Activated CD4-positive, alpha-beta T cell treated with anti-CD3 and anti-CD28 coated beads for 4 hours (primary cell): ENCODE measurements at places on chromosomes 12 and 14.

DNA sequence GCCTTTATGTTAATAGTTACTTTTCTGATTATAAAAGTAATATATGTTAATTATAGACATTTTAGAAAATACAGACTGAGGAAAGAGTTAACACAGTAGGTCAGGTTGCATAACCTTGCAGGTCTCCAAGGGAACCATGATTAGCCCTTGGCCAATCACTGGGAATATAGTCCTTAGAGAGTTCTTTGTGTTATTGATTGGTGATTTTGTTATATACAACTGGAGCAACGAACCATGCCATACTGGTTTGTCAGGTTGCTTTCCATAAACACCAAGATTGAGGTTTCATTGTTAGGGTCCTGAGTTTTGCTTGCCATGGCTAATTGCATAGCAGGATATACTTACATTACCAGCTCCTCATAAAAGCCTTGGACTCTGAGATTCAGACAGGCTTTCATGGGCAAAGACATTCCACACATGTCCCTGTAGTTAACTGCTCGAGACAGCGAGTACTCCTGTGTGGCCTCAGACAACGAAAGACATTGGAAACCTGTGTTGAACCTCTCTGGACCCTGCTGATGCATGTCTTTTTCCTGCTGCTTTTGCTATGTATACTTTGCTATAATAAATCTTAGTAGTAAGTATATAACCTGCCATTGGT lies 33.7 kb downstream of the MAPK1IP1L start:
- no peak for DNase-seq

DNA sequence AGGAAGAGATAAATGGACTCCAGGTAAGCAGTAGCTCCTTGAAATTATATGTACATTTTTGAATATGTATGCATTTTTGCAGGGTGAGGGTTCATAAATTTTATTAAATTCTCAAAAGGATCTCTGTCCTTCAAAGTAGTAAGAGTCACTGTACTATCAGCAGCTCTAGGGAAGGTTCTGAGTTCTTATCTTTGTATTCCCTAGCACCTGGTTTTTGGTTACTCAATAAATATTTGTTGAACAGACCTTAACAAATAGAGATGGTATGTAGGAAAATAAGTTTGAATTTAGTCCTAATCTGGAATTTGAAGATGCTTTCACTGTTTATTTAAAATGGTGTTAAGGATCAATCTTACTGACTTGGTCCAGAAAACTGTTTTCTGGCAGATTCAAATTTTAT lies 18.3 kb downstream of the LEMD3 start:
- no peak for DNase-seq

DNA sequence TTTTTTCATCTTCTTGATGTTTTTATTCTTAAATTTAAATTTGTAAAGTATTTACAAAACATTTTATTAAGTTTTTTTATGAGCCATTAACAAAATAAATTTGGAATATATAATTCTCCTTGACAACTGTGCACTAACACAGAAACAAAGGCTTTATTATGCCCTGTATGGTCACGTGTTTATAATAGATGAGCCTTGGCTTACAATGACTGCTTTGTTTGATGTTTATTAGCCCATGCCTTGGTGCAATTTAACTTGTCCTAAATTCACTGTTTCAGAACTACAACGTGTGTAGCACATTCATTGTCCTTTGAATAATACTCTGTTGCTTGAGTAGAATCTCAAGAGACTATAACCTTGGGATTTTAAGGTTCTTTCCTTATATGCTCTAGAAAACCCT lies 59.8 kb downstream of the CNTN1 start:
- DNase-seq = no peak

DNA sequence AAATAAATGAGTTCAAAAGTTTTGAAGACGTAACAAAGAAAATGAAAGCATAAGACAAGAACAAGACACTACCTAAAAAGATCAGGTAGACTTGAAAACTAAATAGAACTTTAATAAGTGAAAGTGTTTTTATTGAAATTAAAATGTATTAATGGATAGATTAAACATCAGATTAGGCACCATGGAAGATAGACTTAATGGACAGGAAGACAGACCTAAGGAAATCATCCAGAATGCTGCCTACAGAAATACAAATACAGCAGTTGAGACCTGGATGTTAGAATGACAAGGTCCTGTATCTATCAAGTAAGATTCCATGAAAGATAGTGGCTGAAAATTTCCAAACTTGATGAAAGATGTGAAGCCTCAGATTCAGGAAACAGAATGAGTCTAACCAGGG lies 11.5 kb downstream of the PLEKHH1 start:
- no peak for DNase-seq

GRCh38 chr14:59870277-59871165 lies at the start of gene RTN1:
RTN1 (minus strand) TSS chr14:59870776; CDS start chr14:59870630, 146 bp downstream.
- no peak for DNase-seq

DNA sequence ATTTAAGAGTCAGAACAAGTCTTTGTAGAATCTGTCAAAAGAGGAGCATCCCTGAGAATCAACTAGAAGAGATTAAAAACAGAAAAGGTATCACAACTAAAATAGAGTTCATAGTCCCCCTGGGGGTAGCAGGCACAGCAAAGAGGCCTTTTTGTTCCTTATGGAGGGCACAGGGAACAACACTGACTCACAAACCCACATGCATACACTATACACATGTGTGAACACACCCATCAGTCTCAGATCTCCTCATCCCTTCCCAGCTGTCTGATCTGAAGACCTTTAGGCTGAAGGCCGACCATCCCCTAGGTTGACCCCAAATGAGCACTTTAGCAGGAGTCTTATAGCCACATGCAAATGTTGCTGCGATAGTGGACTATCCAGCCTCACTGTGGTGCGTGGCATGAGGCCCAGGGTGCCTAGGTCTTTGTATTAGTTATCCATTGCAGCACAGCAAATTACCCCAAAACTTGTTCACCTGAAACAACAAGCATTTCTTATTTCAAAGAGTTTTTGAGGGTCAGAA lies 236.7 kb upstream of the EGLN3 start:
- no peak for DNase-seq

DNA sequence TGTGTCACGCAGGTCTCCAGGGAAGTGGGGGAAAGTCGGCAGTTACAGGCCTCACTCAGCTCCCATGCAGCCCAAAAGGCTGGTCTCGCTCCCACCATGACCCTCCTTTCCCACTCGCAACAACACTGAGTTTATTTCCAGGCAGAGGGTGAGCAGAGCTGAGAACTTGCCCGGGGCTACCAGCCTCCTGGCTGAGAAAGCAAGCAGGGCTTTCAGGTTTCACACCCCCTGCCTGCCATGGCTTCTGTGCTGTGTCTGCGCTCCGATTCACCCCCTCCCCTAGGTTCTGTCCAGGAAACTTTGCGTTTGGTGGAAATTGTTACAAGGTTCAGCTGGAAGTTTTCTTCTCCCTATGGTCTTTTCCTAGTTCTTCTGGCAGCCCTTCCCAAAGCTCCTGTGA lies 17.1 kb downstream of the OR10G2 start:
- DNase-seq = no peak

DNA sequence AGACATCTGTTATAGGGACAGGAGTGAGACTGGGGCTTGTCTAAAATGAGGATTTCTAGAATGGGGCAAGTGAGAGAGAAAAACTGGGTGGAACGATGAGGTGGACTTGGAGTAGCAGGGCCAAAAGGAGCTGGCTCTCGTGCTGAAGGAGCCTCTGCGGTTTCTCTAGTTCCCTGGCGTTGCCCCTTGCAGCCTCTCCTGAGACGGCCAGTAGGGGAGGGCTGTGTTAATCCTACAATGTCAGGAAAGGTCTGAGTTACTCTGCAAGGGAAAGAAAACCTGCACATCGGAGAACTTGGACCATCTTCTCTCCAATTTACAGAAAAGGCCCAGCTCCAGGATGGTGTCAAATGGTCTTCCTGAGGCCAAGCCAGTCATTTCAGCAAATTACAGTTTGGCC lies 963.8 kb upstream of the FLRT2 start:
- no peak for DNase-seq

DNA sequence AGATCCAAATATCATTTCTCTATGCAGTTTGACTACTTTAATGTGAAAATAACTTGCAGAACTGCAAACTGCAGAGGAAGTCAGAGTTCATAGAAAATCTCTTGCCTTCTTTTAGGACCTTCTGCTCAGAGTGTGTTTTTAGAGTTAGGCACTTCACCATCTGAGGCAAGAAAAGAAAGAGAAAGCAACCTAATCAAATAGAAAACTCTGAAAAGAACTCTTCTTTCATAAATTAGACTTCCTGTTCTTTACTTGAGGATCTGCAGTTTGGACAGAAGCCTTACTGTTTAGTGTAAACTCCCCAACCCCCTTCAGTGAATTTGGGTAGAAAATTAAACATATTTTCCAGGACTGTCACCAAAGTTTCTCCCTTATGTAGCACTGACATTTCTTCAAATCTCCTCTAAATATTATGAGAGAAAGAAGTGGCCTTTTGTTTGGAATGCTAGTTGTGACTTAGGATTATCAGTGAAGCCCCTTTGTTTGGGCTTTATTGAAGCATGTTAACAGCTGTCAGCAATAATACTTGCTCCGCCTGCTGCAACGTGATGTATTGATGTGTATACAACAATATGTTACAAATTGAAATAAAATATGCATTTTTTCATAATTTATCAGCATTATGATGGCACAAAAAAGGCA lies 99.5 kb downstream of the PDZRN4 start:
- no peak for DNase-seq

- no peak for DNase-seq
Measured at GRCh38 chr14:68948686-68949600, 30.2 kb downstream of the ACTN1 start.

DNA sequence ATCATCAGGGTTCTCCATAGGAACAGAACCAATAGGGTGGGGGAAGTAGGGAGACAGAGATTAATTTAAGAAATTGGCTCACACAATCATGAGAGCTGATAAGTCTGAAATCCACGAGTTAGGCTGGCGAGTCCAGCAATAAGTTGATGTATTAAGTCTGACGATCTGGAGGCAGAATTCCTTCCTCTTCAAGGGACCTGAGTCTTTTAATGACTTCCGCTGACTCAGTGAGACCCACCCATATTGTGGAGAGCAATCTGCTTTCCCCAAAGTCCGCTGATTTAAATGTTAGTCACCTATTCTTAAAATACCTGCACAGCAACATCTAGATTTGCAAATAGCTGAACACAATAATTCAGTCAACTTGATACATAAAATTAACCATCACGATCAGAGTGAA lies 97.8 kb downstream of the SPTSSA start:
- no peak for DNase-seq

DNA sequence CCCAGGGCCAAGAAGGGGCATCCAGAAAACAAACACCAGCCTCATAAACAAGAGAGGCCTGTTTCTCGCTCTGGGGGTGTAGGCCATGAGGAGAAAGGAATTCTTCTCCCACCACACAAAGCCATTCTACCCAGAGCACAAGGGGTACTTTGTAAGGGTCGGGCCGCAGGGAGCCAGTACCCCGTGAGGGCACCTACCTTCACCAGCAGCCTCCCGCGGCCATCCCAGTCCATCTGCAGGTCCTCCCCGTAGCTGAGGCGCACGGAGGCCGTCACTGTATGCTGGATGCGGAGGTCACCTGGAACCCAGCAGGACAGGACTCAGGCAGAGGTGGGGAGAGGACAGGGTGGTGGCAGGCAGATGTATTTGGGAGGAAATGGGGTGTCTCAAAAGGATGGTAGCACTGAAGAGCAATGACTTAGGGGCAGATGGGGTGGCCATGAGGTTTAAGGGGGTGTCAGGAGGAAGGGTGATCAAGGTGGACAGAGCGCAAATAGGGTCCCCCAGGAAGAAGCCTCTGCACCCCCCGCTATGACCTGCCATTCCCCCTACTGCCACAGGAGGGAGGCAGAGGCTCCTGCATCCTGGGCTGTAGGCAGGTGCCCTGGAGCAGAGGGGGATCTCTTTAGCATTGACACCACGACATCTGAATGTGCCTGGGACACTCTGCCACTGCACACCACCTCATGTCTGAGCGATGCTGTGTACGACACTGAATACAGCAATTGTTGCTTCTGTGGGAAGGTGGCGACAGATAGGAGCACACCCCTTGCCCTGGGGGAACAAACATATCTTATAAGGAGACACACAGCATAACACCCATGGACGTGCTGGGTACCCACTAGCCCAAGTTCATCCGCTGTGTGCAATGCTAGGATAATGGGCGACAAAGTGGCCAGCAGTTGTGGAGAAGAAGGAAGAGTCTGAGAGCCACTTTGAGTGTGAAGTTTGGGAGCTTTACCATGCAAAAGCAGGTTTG lies 61.4 kb downstream of the VWF start:
- DNase-seq = peak; percentile 40

DNA sequence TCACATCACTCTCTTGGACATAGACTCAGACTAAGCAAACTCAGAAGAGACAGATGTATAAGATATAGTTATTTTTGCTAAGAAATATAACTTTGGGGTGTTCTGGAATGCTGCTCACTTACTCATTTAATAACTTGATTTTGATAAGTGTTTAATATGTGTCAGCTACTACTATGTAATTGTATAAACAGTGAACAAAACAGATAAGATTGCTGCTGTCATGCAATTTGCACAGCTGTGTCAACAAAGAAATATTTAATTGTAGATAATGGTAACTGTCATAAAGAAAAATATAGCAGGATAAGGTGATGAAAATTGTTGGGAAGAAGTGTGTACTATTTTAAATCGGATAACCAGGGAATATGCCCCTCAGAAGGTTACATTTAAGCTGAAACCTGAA lies 84.1 kb upstream of the ZDHHC17 start:
- DNase-seq = no peak

- peak; percentile 93 for DNase-seq
Measured at GRCh38 chr12:124927201-124928094, 13.0 kb upstream of the UBC start.

DNA sequence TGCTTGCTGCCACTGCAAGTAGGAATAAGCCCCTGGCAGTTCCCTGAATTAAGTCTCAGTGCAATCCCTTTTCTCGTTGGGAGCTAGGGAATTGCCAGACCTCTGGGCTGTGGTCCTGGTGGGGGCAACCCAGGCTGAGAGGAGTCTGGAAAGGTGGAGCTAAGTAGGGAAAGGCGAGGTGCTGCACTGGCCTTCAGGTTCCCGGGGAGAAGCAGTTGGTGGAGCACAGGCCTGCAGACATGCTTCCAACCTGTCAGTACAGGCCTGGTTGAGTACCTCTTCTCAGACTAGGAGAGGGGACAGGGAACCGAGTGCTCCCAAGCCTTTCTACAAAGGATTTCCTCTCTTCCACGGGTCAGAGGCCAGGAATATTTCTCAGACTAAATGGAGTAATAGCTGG lies 1.5 kb downstream of the NRIP2 start:
- no peak for DNase-seq

- no peak for DNase-seq
Measured at GRCh38 chr12:108804271-108804953, 53.0 kb downstream of the SSH1 start.

DNA sequence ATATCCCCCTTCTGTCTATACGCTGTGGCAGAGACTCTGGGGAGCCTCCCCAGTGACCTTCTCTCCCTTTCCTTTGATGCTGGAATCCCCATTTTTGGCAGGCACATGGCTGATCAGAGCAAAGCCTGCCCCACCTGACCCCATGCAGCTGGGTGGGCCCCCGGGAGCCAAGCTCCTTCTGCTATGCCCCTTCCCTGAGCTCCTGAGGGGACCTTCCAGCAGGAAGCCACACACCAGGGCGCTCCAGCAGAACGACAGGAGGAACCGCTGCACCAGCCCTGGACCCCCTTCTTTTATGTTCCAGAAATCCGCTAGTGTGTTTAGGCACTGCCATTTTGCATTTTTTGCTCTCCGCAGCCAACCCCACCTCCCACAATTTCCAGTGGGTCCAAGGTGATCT lies 44.6 kb downstream of the TRAFD1 start:
- DNase-seq = no peak
